Coronary artery (tissue), 2 donors: ENCODE measurements at places on chromosomes 1 and 21.

- no peak for DNase-seq
Measured at GRCh38 chr1:85283475-85284199, 7.2 kb upstream of the BCL10 start.

GRCh38 chr21:42478504-42478903 is 17.5 kb downstream of the RSPH1 start:
- DNase-seq, result peak; percentile 29

DNA sequence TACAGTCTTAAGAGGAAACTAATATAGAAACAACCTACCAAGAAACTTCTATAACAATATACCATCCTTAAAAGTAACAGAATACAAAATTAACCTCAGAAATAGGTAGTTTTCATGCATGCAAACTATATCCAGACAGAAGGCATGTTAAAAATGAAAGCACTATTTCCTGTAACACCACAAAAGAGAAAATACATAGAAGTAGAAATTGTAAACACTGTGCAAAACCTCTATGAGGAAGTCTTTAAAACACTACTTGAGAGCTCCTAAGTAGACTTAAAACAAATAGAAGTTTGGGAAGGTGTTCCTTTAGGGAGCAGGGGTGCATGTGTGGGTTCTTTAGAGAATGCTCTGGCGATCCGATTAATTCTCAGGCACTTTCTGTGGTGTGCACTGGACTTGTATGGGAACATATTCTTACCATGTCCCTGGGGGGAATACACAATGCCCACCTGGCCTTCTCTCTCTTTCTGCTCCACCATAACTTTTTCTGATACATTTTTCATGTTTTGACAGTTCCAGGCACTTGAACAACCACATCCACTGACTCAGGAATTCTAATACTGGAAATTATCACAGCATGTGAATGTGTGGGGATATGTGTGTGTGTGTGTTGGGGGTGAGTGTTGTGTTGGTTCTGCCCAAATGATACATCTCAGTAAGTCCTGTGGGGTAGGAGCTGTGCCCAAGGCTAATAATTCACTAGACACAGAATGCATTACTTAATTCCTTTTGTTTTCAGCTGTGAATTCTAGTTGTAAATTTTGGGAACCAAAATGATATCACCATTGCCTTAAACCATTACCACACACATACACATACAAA is 866.3 kb upstream of the B3GALT2 start:
- no peak for DNase-seq

DNA sequence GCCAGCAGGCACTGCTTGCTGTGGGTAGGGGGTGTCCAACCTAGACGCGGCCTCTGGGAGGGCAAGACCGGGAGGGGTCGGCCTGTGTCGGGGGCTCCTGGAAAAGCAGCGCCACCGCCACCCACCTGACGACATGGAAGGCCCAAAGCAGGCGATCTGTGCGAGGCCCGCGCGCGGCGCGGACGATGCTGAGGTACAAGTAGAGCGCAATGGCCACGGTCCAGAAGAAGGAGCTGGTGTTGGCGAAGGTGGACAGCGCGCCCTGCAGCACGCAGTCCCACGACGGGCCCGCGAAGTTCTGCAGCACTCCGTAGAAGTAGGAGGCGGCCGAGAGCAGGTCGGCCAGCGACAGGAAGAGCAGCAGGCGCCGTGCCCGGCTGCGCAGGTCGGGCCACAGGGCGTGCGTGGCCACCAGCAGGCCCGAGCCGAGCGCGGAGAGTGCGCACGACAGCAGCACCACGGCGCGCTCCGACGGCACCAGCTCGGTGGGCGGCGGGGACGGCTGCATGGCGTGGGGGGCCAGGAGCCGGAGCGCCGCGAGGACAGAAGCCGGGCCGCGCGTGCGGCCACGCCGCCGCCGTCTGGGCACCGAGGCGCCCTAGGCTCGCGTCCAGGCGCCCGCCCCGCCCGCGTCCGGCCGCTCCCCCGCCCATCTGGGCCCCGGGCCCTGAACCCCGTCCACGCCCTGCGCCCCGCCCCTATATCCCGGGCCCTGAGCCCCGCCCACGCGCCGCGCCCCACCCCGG is at the start of gene GPR157:
TSS of gene GPR157 (minus strand) at position 583 of the 746 bp plus-strand sequence. CDS start at position 508, 75 bp downstream.
- DNase-seq, result peak; percentile 82

DNA sequence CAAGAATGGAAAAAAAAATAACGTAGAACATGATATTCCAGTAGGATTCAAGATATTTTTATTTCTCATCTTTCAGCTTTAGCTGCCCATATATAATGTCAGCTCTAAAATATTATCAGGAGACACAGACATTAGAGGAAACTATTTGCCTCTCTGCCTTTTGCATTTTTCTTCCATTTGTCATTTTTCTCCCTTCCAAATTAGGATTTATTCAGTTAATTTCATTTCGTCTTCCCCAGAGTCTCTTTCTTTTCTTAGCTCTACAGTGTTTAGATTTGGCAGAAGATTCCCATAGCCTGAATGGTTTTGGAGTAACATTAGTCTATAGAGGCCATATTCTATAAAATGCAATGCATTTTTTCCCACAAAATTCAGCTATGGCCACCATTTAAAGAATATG is 5.1 kb upstream of the ENAH start:
- DNase-seq, result no peak

- no peak for DNase-seq
Measured at GRCh38 chr1:32272557-32273390, 19.1 kb upstream of the HDAC1 start.

DNA sequence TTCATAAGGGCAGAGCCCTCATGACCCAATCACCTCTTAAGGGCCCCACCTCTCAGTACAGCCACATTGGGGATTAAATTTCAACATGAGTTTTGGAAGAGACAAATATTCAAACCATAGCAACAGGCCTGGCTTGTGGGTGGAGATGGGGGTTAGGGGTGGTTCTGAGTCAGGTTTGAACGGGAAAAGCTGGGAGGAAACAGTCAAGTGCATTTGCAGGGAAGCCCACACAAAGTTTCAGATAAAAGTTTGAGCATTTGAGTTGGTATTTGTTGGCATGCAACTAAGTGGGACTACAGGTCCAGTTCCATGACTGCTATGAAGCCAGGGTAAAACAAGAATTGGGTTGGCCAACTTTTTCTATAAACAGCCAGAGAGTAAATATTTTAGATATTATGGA is 21.0 kb upstream of the PADI2 start:
- DNase-seq, result no peak

DNA sequence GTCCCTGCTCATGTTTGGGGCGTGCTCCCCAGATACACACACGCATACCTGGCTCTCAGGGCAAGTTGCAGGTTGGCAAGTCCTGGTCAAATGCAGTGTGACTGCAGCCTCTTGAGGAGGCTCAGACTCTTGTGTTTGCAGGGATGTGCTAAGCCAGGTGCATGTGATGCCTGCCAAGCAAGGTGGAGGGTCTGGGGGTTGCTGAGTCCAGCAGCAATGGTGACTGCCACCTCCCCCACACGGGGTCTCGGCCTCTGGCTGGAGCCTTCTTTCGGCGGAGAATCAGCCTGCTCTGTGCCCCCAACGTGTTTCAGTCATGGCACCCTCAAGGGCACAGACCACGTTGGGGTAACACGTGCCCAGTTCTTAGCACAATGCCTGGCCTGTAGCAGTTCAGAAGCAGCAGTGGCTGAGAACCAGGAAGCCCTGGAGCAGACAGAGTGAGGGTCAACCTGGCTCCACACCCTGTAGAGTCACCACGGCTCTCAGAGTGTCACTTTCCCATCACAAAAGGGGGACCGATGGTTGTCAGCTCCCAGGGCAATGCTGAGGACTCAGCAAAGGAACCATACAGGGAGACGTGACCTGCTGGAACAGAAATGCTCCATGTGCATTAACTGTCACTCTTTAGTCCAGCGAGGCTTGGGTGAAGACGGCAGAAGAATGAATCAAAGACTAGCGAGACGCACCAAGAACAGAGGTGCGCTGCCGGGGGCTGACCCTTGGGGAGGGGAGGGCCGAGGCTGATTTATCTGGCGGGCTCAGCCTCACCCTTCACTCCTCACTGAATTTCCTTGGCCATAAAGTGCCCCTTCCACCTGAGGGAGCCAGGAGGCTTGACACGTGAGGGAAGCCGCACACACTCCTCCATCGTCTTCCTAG is 109.0 kb downstream of the PGBD5 start:
- no peak for DNase-seq

GRCh38 chr1:3547055-3548005 is 64.0 kb downstream of the MEGF6 start:
- no peak for DNase-seq

GRCh38 chr21:43817157-43818086 is 28.0 kb downstream of the RRP1 start:
- DNase-seq, result no peak

DNA sequence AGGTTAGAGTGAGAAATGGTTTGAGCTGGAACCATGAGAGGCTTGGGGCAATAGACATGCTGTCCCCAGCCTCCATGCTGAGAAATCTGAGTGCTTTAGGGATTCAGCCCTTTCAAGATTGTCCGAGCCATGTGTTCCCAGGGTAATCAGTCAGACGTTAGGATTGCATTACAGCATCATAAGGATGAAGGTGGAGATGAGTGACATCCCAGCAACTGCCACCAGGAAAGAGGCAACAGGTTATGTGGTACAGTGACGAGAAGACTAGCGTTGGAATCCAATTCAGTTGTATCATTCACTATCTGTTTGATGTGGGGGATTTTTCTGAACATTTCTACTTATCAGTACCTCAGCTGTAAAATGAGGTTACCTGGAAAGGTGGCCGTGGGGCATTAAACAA is 1.7 kb downstream of the CAMK1G start:
- no peak for DNase-seq

GRCh38 chr1:171741872-171742576 is at the start of gene VAMP4:
VAMP4 (minus strand) TSS chr1:171742065; CDS start chr1:171738414, 3,651 bp downstream.
- DNase-seq, result peak; percentile 90

DNA sequence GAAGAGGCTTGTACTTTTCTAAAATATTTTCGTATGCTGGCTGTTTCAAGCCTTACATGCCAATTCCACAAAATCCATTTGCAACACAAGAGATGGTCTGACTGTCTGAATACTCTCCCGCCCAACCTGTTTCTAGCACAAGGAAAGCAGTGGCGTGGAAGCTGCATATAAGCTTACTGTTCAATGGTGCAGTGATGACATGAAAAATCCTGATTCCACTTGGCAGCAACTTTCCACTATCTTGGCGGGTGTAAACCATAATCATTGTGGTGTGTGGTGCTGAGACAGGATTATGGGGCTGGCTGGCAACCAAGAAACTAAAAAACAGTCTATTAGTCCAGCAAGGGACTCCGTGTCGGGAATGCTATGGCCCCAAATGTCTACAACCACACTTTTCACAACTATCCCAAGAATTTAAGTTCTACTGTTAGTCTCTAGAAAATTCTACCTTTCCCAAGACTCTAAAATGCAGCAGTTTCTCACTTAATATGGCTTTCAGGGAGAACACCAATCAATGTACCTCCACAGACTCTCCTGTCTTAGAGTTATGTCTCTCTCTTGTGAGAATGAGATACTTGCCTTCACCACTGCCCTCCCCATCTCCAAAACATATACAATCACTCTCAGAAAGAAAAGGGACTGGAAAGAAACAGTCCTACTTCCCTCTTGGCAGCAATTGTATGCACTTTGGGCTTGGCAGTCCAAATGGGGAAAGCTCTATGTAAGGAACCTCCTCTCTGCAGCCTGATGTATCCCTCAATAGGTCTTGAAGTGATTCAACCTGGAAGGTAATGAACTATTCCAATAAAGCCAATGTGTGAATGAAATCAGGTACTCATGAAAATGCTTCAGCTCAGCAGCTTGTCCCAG is 9.5 kb downstream of the COLGALT2 start:
- DNase-seq, result no peak

GRCh38 chr1:53583021-53583867 is 124.0 kb downstream of the DMRTB1 start:
- no peak for DNase-seq

- no peak for DNase-seq
Measured at GRCh38 chr1:181485287-181486097, 2.2 kb downstream of the CACNA1E start.

DNA sequence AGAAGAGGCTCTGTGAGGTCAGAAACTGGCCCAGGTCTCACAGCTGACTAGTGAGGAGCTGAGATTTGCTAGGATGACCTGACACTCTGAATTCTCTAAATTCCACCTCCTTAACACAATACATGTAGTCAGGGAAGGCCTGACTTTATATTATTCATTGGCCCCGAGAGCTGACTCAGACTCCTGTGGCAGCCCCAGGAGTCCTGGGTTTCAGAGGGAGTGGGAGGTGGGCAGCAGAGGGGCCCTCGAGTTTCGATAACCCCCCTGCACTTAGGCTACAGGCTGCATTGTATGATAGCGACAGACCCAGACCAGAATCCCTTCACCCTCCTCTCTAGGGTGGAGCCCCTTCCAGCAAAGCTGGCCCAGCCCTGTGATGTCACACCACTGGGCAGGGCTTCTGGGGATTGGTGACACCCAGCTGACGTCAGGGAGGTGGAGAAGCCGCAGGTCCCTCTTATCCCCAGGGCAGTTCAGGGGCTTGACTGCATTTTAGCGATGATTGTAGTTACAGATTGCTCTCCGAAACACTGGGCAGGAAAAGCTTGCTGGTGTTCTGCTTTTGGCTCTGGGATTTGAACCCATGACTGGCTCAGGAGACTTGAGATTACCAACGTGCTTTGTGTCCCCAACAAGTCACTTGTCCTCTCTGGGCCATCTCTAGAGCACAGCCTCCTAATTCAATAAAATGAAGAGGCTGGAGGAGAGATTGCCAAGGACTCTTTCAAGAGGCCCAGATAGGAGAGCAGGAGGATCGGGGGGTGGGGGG is 17.0 kb upstream of the GPR37L1 start:
- DNase-seq, result no peak

DNA sequence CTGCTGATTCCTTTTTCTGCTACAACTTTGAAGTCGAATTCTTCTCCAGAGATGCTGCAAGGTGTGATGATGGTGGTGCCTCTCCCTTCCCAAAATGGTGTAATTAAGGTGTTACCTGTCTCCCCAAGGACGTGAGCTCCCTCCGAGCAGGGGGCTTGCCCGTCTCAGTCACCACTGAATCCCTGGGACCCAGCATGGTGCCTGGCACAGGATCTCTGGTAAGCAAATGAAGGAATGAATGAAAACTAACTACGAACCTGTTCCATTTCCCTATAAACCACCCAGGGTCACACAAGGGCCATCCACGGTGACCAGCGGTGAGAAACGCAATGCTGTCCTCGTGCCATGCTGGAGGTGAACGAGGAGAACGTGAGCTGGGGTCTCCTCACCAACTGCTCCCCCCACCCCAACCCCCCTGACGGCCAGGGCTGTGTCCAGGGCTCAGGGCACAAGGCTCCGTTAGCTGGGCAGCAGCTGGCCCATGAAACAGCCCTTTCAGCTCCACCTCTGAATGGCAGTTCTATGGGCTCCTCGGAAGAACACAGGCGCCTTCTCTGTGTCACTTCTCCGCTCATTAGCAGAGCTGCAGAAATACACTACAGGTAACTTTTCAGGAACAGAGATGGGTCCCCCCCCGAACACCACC is 2.2 kb upstream of the MATN1 start:
- no peak for DNase-seq

- DNase-seq, result no peak
Measured at GRCh38 chr21:45219517-45219916, 68.2 kb downstream of the POFUT2 start.

- DNase-seq, result no peak
Measured at GRCh38 chr1:58812468-58812867, 28.6 kb upstream of the JUN start.

DNA sequence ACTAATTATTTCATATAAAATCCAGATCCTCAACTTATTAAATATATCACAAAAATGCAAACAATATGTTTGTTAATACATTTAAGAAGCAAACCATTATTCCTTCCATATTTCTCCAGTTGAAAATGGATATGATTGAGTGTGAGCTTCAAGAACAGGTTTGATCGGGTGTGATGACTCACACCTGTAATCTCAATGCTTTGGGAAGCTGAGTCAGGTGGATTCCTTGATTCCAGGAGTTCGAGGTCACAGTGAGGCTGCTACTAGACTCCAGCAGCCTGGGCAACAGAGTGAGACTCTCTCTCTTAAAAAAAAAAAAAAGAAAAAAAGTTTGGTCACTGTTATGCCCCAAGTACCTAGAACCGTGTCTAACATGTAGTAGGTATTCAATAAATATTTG is 42.9 kb upstream of the RRP15 start:
- DNase-seq, result no peak
